ENCODE measurements at places on chromosomes 5 and 9.

DNA sequence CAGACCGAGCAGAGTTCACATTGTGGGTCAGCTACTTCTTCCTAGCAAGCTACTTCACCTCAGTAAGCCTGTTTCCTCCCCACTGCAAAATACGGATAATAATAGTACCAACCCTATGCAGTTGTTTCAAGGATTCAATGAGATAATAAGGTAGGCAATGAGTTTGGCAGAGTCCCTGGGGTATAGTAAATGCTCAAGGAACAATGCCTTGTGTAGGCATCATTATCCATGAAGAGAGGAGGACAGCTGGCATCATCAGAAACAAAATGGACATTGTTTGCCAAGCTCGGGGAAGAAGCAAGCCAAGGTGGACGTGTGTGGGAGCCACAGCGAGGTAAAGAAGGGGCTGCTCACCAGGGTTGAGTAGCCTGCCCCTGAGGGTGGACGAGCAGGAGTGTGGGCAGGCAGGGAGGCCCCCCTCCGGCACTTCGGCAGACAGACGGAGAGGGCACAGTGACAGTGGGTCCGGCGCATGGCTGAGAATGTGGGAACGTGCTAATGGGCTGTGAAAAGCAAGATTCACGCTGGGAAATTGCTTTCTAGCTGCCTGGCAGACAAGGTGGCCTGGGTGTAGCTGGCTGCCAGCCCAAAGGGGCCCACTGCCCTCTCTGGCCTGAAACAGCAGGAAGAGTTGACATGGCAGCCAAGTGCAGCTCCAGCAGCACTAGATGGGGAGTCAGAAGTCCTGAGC, 10.1 kb downstream of the CAMK2A start:
- DNase-seq: no peak

DNA sequence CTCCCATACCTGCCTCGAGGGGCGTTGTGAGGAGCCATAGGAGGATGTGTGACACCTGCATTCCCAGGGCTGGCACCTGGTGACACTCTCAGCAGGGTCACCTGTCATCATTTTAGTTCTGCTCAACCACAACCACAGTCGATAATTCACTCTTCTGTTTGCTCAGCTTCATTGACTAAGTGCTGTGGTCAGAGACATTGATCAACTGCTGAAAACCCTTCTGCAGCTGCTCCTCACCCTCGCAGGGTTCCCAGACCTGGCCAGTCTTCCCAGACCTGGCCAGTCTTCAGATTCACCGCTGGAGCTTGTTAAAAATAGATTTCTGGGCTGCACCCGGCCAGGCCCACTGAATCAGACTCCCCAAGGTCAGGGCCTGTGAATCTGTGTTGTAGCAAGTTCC, 92.8 kb downstream of the MVB12B start:
- no peak for DNase-seq

- no peak for DNase-seq
Observed at GRCh38 chr9:120982836-120983235, 56.2 kb upstream of the TRAF1 start.

DNA sequence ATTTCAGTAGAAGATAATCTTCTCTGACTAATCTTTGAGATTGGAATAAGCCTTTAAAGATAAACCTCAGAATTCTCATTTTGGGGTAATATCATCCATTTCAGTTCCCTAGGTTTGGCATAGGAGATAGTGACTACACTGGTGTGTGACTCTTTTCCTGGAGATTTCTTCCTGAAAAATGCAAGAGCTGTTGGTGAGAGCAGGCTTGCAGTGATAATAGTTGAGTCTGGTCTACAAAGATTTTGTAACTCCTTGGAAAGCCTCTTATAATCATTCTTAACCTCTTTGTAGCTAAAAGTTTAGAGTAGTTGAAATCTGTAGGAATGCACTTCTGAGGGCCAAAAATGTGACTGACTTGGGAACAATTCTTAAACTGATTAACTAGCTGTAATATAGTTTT, 23.4 kb downstream of the RANBP17 start:
- DNase-seq: no peak

GRCh38 chr5:133552925-133553525, 59.3 kb downstream of the FSTL4 start:
- DNase-seq: no peak

DNA sequence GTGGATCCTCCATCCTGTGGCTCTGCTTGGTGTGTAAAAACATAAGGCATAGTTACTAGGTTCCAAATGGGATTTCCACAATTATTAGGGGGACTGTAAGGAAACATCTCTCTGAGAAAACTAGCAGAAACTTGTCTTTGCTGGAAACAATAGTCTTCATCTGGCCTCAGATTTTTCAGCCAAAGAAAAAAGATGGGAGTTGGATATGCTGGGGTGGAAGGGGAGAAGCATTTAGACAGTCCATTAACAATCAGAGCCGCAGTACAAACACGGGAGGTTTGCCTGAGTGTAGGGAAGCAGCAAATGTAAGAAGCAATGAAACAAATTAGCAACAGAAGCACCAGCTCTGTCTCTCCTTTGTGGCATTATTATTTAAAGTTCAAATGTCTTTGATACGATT, 402.7 kb upstream of the ZNF608 start:
- DNase-seq: no peak

DNA sequence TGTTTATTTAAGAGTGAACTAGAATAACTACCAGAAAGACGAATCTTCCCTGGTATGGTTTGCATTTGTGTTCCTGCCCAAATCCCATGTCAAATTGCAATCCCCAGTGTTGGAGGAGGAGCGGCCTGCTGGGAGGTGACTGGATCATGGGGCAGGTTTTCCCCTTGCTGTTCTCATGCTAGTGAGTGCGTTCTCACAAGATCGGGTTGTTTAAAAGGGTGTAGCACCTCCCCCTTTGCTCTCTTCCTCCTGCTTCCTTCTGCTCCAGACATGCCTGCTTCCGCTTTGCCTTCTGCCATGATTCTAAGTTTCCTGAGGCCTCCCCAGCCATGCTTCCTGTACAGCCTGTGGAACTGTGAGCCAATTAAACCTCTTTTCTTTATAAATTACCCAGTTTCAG, 210.3 kb upstream of the TBC1D2 start:
- no peak for DNase-seq

- no peak for DNase-seq
Observed at GRCh38 chr9:130119519-130120298, 52.5 kb upstream of the NCS1 start.

- no peak for DNase-seq
Observed at GRCh38 chr5:1020452-1020961, 11.9 kb downstream of the NKD2 start.
